Inflammatory macrophage treated with lipopolysaccharide for 1 hour (primary cell): ENCODE measurements at places on chromosomes 12 and 14.

DNA sequence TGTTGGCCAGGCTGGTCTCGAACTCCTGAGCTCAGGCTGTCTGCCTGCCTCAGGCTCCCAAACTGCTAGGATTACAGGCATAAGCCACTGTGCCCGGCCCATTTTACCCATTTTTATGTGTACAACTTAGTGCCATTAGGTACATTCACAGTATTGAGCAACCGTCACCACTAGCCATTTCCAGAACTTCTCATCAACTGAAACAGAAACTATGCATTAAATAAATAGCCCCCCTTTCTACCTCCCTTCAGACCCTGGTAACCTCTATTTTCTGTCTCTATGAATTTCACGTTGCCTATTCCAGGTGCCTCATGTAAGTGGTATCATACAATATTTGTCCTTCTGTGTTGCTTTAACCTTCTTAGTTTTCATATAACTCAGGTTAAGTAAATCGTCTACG lies 15.9 kb downstream of the ZCRB1 start:
- no peak for DNase-seq

- no peak for DNase-seq
These were observed 9.5 kb downstream of the CATSPERB start for GRCh38 chr14:91722386-91722785.

GRCh38 chr12:119631930-119632678 lies 35.8 kb upstream of the PRKAB1 start:
- DNase-seq, result no peak

DNA sequence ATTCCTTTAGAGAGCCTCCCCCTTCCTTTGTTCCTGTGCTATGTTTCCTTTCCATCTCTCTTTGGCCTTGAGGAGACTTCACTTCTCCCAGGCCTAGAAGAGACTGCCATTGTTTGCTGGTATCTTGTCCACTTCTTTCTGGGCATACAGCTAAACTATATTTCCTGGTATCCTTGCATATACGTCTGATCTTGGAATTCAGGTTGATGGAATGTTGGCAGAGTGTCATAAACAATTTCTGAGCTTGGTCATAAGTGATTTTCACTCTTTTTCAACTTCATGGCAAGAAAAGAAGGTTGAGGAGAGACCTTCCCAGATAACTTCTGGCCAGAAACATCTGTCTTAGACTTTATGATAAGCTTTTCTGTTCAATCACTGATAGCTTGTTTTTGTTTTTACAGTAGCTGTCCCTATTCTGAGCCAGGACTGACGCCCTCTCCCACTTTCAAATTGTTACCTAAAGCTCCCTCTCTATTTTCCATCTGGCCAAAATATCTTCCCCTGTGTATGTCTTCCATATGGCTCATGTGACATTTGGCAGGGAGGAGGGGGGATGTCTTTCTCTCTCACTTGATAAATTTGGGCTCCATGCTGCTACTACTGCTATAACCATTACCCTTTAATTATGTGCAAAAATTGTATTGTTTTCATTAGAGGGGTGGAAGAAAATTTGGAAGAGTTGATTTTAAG lies 457.0 kb downstream of the ADAMTS20 start:
- DNase-seq, result no peak

DNA sequence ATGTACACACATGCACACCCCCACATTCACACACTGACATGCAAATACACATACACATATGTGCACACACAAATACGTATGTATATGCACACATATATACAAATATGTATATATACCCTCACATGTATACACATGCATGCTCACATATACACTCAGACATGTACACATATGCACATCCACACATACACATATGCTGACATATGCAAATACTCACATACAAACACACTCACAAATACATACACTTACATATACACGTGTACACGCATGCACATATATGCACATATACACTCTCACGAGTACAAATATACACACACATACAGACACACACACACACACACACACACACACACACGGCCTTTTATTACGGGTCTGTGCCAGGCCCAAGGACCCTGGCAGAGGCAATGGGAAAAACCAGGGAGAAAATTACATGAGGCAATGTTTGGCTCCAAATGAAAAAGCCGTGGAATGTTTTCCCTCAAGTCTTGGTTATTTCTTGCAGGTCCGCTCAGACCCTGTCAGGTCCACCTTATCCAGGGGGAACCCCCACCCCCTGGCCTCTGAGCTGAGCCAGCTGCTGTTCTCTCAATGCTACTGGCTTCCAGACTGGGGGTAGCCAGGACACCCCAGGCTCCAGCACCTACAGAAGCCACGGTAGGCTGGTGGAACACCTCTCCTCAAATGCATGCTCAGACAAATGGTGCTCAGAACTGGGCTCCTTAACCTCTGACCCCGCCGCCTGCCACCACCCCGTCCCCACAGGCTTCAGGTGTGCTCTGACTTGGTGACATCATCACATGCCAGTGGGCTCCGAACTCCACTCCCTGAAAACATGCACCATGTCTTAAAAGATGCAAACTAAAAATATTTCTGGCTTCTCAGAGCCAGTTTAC lies 54.7 kb downstream of the BCL11B start:
- DNase-seq, result no peak

- no peak for DNase-seq
These were observed 118.6 kb upstream of the MYL2 start for GRCh38 chr12:111038941-111039340.

DNA sequence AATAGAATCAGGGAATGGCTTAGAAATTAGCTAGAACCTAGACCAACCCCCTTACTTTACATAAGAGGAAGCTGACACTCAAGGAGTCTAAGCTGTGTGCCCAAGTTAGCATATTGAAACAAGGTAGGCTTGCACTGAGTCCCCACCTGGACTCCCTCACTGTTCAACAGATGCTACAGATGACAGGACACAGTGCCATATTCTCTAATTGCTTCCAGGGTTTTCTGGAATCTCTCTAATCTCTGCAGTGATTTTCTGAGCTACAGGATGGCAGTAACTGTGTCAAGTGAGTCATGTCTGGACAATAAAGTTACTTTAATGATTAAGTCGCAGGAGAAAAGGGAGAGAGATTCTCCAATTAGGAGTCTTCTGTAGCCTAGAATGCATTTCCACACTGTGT lies 35.8 kb downstream of the AKAP6 start:
- no peak for DNase-seq

DNA sequence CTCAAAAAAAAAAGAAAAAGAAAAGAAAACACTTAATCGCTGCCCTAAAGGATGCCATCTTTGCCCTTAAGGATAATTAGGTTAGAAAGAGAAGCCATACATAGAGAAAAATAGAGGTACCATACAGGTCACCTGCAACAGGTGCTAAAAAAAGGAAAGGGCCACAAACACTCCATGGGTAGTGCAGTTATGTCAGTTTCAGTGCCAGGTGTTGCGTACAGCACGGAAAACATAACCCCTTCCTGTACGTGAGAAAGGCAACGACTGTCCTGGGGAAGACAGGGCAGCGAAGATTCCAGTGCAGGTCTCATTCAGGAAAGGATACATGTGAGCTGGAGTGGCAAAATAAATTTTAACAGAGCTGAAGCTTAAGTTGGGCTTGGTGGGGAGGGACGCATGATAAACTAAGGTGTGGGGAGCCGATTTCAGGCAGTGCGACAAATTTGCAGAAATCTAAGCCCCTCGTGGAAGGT lies 553 bp upstream of the DAZAP2 start:
- DNase-seq, result no peak

GRCh38 chr14:105292826-105293711 lies 7.7 kb downstream of the BRF1 start:
- no peak for DNase-seq

DNA sequence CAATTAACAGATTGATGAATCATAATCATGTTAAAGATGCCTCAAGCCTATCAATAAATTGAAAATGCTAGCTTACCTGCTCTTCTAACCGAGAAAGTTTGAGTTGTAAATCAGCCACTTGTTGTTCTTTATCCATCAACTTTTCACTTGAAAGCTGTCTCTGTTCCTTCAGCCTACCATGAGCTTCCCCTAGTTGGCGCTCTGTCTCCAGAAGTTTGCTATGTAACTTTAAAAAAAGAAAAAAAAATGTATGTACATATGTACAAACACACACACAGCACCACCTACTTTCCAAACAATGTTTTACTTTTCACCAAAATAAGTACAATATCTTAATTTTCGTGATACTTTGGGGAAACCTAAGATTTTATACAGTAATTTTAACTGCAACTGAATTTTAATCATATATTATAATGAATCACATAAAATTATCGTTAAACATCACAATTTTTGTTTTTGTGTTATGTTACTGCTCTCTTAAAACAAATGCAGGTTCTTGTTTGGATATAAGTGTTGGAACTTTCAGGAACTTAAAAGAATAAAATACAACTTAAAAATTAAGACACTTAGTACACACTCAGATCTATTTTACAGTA lies 101.2 kb downstream of the EEA1 start:
- DNase-seq, result peak; percentile 56

DNA sequence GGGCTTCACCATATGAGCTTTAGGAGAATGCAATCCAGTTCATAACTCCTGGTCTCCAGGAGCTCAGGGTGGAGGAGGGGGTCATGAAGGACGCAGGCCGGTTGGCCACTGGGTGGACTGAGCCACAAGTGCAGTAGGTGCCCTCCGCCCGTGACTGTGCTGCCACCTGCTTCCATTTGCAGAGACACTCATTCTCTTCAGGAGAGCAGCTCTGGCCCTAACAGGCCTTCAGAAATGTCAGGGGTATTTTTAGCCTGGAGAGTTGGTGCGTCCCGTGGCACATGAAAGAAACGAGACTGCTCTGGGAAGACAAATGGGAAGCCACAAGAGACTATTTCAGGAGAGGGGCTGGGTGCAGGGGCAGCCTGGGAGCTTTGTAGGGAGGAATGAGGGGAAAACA lies 74.6 kb upstream of the MYL2 start:
- no peak for DNase-seq

GRCh38 chr12:39764944-39765560 lies 145.4 kb upstream of the ABCD2 start:
- DNase-seq, result peak; percentile 12

DNA sequence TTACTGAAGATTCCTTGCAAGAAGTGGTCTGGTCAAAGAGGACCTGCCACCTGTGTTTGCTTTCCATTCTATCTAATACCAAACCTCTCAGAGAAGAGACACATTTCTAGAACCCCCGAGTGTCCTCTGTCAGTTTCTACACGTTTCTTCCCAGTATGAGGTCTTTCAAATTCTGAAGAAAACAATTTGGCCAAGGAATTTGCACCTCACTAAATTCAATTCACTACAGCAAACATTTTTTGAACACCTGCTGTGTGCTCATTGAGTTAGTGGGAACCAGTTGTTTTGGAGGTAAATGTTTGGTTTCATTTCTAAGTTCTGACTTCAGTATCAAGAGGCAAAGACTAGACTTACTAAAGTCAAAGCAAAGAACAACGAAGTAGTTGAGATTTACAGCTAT lies 19.4 kb downstream of the GPR19 start:
- DNase-seq, result no peak

- DNase-seq, result no peak
These were observed 20.1 kb downstream of the SPRING1 start for GRCh38 chr12:116717466-116718437.

DNA sequence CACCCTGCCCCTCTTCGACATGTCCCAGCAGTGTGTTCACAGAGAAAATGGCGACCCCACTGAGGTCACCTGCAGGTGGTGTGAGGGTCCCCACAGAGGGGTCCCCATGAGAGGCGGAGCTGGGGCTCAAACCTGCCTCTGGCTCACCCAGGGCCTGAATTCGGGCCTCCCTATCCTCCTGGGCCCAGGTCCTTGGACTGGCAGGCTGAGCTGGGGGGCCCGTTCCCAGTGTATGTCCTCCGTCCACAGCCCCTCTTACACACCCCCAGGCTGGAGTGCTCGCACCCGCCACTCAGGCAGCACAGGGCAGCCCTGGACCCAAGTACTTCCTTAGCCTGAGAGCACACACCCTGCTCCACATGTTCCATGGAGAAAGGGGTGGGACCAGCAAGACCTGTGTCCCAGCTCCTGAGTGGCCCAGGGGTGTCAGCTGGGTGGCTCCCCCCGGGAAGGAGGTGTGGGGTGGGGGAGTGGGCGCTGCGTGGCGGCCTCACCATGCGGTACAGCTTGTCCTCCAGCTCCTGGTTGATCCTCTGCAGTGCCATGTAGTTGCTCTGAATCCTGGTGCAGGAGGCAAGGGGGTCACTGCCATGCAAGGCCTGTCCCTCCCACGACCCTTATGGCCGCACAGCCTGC lies 42.6 kb downstream of the BEGAIN start:
- DNase-seq, result no peak

GRCh38 chr12:25659621-25660020 lies 106.5 kb upstream of the LMNTD1 start:
- DNase-seq, result no peak

GRCh38 chr12:6644257-6644596 lies 3.0 kb downstream of the ACRBP start:
- DNase-seq, result peak; percentile 74

DNA sequence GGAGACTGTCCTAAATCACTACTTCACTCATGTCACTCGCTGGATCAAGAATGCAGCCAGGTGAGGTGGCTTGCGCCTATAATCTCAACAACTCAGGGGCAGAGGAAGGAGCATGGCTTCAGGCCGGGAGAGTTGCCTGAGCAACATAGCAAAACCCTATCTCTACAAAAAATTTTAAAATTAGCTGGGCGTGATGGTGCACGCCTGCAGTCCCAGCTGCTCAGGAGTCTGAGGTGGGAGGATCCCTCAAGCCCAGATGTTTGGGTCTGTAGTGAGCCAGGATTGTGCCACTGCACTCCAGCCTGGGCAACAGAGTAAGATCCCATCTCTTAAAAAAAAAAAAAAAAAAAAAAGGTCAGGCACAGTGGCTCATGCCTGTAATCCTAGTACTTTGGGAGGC lies 5.9 kb downstream of the SMAGP start:
- no peak for DNase-seq

DNA sequence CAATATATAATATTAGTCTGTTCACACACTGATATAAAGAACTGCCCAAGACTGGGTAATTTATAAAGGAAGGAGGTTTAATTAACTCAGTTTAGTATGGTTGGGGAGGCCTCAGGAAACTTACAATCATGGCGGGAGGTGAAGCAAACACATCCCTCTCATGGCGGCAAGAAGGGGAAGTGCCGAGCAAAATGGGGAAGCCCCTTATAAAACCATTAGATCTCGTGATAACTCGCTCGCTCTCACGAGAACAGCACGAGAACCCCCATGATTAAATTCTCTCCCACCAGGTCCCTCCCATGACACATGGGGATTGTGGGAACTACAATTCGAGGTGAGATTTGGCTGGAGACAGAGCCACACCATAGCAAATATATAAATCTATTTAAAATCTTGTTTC lies 269.8 kb downstream of the ATP23 start:
- DNase-seq, result no peak

GRCh38 chr12:87866578-87867292 lies 162.5 kb downstream of the C12orf50 start:
- DNase-seq, result no peak

- DNase-seq, result peak; percentile 62
These were observed 1168.4 kb downstream of the TMEM121 start for GRCh38 chr14:106694638-106695393.

GRCh38 chr12:122204167-122205052 lies 901 bp downstream of the B3GNT4 start:
- DNase-seq, result no peak
